ENCODE measurements at places on chromosomes 11 and 22. TPM values are rescaled to one million over a fixed set of nuclear protein-coding genes. Genes with fewer than 3 reads are reported as not detected.

SLC22A12 gene
- not detected for total RNA-seq

DNA sequence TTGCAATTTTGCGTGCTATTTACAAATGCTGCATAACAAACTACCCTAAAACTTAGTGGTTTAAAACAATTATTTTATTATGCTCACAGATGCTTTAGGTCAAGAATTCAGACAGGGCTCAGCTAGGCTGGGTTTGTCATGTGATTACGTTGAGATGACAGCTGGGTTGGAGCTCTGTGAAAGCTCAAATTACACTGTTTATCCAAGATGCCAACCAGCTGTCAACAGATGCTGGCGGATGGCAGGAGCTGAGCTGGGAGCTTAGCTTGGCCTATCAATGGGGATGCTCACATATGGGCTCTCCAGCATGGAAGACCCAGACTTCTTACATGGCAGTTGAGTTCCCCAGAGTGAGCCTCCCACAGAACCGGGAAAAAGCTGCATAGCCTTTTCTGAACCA lies 62.7 kb downstream of the STK33 start:
- no peak for DNase-seq

DNA sequence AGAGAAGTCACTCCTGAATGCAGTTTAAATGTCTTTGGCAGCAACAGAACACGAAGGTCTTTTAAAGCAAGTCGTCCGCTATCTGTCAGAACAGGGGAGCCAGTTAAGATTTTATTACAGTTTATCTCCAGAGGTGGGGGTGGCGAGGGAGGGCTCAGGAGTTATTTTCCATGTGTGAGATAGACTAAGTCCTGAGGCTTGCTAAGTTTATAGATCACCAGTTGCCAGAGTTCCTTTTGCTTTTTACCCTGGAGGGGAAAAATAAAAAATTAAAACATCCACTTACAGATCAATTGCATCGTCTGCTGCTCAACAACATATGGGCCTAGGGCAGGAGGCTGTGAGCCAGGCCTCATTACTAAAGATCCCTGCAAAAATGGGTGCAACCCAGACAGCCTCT lies 90.7 kb downstream of the SNX19 start:
- DNase-seq = no peak

OR4C5 gene
- total RNA-seq = not detected

- peak; percentile 87 for DNase-seq
Observed at GRCh38 chr11:12963792-12964536, 45.2 kb upstream of the RASSF10 start.

DNA sequence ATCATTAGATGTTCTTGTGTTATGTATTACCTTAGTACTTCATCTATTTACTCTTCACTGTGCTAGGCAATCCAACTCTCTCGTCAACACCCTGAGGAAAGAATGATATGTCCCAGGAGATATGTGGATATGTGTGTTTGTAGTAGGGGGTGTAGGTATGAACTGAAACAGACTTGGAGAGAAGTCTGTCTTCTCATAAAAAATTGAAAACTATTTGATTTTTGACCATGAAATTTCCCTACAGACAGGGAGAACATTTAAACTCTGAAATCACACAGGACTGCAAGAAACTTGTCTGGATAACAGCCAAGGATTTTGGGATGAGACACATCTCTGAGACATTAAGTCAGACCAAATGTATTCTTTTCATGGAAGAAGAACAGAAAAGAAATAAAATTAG lies 967.0 kb upstream of the FAT3 start:
- DNase-seq = no peak

MAML2 gene
- 11.9 TPM for total RNA-seq

DNA sequence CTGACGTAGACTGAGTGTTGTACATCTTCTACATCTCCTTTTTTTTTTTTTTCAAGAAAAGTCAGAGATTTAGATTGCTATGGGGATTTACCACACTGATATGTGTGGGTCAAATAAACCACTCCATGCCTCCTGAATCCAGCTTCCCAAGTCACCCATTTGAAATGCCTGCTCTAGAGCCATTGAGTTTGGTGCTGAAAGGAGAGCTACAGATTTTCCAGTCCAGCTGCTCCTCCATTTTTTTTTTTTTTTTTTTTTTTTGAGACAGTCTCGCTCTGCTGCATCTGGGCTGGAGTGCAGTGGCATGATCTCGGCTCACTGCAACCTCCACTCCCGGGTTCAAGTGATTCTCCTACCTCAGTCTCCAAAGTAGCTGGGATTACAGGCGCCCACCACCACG lies 115.2 kb upstream of the TIMP3 start:
- DNase-seq = no peak

- DNase-seq = no peak
Observed at GRCh38 chr22:26239581-26239980, 70.3 kb downstream of the SEZ6L start.

DNA sequence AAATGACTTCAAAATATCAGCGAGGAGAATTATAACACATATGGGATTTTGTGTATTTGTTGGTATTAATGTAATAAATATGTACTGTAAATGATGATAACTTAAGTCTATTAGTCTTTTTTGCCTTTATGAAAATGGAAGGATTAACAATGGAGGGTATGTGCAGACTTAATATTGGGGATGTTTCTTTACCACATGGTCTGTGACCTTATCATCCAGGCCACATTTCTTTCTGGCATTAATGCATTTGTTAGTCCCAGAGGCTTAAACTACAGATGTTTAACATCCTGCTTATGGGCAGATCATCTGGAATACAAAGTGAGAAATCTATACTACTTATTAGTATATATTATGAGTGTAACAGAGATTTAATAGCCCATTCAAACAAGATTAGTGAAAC lies 64.6 kb downstream of the SOX6 start:
- no peak for DNase-seq

DNA sequence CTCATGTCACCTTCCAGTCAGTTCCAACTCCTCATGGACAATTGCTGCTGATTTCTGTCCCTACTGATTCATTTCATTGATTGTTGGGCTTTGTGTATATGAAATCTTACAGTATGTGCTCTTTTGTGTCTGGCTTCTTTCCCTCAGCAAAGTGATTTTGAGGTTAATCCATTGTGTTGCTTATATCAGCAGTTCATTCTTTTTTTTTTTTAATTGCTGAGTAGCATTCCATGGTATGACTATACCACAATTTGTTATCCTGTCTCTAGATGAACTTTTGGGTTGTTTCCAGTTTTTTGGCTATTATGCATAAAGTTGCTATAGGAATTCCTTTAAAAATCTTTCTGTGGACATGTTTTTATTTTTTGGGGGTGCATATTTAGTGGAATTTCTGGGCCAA lies 59.9 kb downstream of the NXPE1 start:
- DNase-seq = no peak

All from activated CD4-positive, alpha-beta T cell treated with anti-CD3 and anti-CD28 coated beads, Interleukin-2, amount 10 ng/mL, durations not matched to agents 24 days and 14 days (primary cell).